ENCODE measurements at places on chromosomes 4 and X.

DNA sequence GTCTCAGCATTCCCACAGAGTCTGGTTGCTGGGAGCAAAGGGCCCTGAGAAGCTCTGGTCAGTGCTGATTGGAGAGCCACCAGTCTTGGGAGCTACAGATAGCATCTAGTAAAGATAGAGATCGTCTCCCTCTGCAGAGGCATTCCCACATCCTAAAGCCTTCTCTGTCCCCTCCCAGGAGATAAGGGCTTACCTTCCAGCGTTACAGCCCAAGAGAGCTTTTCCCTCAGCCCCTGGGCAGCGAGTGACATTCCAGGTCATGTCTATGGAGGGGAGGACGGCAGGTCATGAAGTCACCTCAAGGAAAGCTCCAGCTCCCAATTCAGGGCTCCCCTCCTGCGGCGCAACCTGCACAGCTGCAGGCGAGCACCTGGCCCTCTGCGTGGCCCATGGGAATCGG, 29.9 kb downstream of the CLDN34 start:
- H3K27ac ChIP-seq: no peak overlapping the region
- H3K4me1 ChIP-seq: peaks cover 9% of the 10 kb centered on the region
- H3K36me3 ChIP-seq: no peaks in the 10 kb centered on the region
- no peak overlapping the region for H3K4me3 ChIP-seq

DNA sequence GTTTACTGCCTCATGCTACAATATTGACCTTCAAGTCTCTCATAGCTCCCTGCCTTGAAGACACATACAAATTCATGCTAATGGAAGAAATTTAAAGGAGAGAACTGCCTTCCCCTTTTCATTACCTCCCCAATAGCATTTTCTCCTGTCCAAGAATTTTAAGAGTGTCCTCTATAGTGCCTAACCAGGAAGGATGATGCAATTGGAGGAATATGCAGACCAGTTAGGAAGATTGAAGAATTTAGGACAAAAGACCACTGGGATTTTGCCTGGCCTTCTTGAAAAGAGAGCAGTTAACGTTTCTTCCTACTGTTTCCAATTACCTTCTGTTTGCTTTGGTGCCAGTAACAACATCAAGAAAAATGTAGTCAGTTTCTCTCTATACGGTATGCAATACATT, 443.9 kb downstream of the INPP4B start:
- no peaks in the 10 kb centered on the region for H3K27me3 ChIP-seq
- H3K4me3 ChIP-seq: no peak overlapping the region
- DNase-seq: no peak
- H3K4me1 ChIP-seq: no peaks in the 10 kb centered on the region
- no peaks in the 10 kb centered on the region for H3K36me3 ChIP-seq
- no peak overlapping the region for H3K27ac ChIP-seq

GRCh38 chr4:8050555-8051206, 107.9 kb downstream of the ABLIM2 start:
- H3K27ac ChIP-seq: no peak overlapping the region
- DNase-seq: no peak
- H3K27me3 ChIP-seq: no peaks in the 10 kb centered on the region
- H3K4me3 ChIP-seq: no peak overlapping the region

GRCh38 chr4:22045051-22045630, 96.6 kb upstream of the KCNIP4 start:
- H3K4me1 ChIP-seq: no peaks in the 10 kb centered on the region
- H3K36me3 ChIP-seq: no peaks in the 10 kb centered on the region
- H3K27me3 ChIP-seq: no peaks in the 10 kb centered on the region

DNA sequence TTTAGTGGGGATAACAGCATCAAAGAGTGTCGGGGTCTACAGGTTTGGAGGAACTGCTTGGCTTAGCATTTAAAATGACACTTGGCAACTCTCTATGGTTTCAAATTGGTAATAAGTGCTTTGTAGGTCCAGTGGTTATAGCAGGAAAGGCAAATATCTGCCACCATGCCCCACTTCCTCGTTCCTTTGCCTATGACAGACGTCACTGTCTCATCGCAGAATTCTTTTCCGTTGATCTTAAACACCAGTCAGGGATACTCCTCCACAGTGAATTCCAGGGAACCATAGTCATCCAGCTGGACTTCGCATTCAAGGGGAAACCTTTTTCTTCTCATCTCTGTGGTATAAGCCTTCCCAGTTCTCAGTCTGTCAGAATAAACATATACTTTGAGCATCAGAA, 319.1 kb downstream of the GPAT3 start:
- H3K4me3 ChIP-seq: no peak overlapping the region
- no peaks in the 10 kb centered on the region for H3K4me1 ChIP-seq
- no peak overlapping the region for H3K27ac ChIP-seq
- no peaks in the 10 kb centered on the region for H3K27me3 ChIP-seq
- no peak for DNase-seq
- H3K36me3 ChIP-seq: no peaks in the 10 kb centered on the region

GRCh38 chr4:174626342-174627008, 104.2 kb upstream of the HPGD start:
- no peak for DNase-seq
- H3K4me1 ChIP-seq: no peaks in the 10 kb centered on the region
- H3K4me3 ChIP-seq: no peak overlapping the region
- H3K36me3 ChIP-seq: no peaks in the 10 kb centered on the region
- H3K27me3 ChIP-seq: no peaks in the 10 kb centered on the region

DNA sequence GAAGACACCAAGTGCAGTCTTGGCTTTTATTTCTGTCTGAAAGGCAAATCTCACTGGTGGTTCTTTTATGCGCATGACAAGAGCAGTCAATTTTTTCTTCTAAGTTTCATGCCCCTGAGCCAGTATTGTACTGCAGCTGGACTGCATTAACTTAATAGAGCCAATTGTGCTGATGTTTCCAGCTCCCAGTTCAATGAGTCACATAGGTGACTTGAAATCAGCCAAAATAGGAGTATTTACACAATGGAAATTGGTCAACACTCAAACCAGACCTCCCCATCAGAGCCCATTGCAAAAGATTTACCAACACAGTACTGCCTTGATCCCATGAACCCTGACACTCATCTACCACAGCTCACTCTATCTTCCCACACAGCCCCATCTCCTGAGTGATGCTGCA, 100.3 kb upstream of the GUCY1A1 start:
- no peaks in the 10 kb centered on the region for H3K36me3 ChIP-seq
- H3K27ac ChIP-seq: no peak overlapping the region

DNA sequence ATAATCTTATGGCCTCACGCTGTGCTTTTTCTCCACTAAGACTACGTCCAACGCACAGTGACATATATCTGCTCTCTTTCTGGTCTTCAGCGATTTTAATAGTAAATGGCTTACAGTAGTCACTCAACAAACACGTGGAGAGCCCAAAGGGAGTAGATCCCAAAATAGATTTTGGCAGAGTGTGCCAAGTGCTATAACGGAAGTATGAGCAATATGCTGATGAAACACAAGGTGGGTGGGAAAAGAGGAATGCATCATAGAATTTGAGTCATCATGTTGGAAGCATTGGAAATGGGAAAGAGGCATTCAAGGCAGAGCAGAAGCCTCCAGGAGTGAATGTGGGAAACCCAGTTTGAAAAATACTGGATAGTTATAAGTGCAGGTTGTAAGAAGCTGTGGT, 129.1 kb upstream of the LDB2 start:
- no peak overlapping the region for H3K27ac ChIP-seq
- DNase-seq: no peak
- no peaks in the 10 kb centered on the region for H3K36me3 ChIP-seq
- H3K4me3 ChIP-seq: no peak overlapping the region

DNA sequence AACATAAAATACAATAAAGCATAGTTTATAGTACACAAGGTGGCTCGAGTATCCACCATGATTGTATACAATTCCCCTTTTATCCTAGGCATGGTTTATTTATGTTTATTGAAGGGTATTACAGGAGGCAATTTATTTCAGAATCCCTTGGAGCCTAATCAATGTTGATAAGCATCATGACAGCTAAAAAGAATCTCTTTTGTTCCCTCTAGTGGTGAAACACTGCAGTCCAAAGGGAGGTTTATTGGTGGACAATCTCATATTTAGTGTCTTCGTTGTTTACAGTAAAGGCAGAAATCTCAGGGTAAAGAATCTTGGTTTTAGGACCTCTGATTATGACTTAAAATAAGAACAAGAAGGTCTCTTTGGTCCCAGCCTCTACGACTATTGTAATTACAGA, 1712.5 kb downstream of the C4orf33 start:
- H3K36me3 ChIP-seq: no peaks in the 10 kb centered on the region
- H3K27me3 ChIP-seq: no peaks in the 10 kb centered on the region
- H3K4me3 ChIP-seq: no peak overlapping the region
- DNase-seq: no peak
- no peaks in the 10 kb centered on the region for H3K4me1 ChIP-seq
- H3K27ac ChIP-seq: no peak overlapping the region

GRCh38 chr4:150182794-150183193, 104.5 kb downstream of the DCLK2 start:
- H3K27ac ChIP-seq: no peak overlapping the region
- H3K36me3 ChIP-seq: no peaks in the 10 kb centered on the region
- DNase-seq: no peak
- H3K4me1 ChIP-seq: no peaks in the 10 kb centered on the region

GRCh38 chr4:170931321-170931720, 841.6 kb upstream of the AADAT start:
- H3K27ac ChIP-seq: no peak overlapping the region
- H3K27me3 ChIP-seq: no peaks in the 10 kb centered on the region
- H3K4me1 ChIP-seq: no peaks in the 10 kb centered on the region
- H3K36me3 ChIP-seq: no peaks in the 10 kb centered on the region

DNA sequence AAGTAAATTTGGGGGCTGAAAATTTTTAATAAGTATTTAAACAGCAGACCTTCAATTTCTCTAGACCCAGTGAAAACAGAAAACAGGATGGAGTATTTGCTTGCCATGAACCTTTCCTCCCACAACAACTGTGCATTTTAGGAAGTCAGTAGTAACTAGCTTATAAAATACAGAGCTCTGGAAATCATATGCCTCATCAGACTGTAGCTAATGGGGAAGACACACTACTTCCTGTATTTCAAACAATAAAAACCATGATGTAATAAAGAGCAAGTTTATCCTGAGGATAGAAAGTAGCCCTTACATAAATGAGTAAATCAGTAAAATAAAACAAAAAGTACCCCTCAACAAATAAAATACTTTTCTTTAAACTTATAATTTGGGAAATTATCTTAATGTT, 280.1 kb upstream of the ZFP42 start:
- no peak overlapping the region for H3K27ac ChIP-seq
- no peaks in the 10 kb centered on the region for H3K36me3 ChIP-seq
- no peak for DNase-seq
- H3K27me3 ChIP-seq: no peaks in the 10 kb centered on the region
- H3K4me3 ChIP-seq: no peak overlapping the region

DNA sequence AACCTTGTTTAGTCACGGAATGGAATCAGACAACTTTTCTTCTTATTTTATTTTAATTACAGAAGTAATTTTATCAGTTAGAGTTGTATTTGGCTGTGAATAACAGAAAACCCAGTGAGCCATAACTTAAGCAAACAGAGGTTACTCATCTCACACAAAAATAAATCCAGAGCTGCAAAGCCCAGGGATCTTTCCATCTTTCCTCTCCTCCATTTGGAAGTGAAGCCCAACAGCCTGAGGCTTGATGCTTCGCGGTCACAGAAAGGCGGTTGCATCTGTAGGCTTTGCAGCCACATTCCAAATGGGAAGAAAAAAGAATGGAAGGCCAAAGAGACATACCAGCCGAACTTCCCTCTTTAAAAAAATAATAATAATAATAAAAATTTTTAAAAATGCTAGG, 22.6 kb downstream of the CHRNA9 start:
- H3K4me3 ChIP-seq: no peak overlapping the region
- H3K36me3 ChIP-seq: no peaks in the 10 kb centered on the region
- H3K4me1 ChIP-seq: 0 out of 2 replicates have a peak, but pooled peaks cover 4% of the 10 kb centered on the region
- H3K27me3 ChIP-seq: no peaks in the 10 kb centered on the region
- DNase-seq: no peak

DNA sequence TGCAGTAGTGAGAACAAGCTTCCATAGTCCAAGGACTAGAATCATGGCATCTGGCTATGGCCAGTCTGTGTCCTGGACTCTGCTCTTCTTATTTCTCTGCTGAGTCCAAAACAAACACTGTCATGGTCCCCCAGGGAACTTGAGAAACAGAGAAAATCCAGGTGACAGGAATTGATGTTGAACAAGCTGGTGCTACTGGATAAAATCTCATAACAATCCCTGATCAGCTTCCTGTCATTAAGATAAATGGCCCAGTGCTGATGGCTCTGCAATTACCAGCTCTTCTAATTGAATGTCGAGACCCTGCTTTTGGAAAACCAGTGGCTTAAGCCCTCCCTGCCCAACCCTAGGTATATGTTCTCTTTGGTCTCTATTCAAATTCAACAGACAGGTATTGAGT, 58.8 kb upstream of the ARHGAP36 start:
- H3K4me1 ChIP-seq: no peaks in the 10 kb centered on the region
- no peaks in the 10 kb centered on the region for H3K36me3 ChIP-seq
- DNase-seq: no peak
- H3K27ac ChIP-seq: no peak overlapping the region
- no peaks in the 10 kb centered on the region for H3K27me3 ChIP-seq

- H3K4me3 ChIP-seq: no peak overlapping the region
- no peak overlapping the region for H3K27ac ChIP-seq
- H3K4me1 ChIP-seq: no peaks in the 10 kb centered on the region
- DNase-seq: no peak
These were observed 919.6 kb upstream of the DIAPH2 start for GRCh38 chrX:95764972-95765451.

GRCh38 chr4:166174717-166175490, 301.9 kb downstream of the TLL1 start:
- H3K4me1 ChIP-seq: no peaks in the 10 kb centered on the region
- no peak overlapping the region for H3K27ac ChIP-seq
- H3K27me3 ChIP-seq: no peaks in the 10 kb centered on the region
- no peaks in the 10 kb centered on the region for H3K36me3 ChIP-seq

DNA sequence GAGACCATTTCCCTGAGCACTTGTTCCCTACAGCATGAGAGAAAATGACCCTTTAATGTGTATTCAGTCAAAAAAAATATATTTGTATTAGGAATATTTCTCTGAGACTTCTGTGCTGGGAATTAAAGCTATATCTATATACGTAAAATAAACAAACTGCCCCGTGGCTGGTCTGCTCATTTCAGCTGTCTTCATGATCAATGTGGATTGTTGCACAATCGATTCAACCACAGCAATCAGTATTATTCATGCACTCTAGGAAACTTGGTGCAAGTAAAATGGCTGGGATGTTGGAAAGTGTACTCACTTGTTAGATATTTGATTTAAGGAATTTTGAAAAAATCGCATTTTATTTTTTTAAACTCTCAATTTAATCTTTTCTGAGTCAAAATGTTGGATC, 307.9 kb upstream of the ZFP42 start:
- H3K36me3 ChIP-seq: no peaks in the 10 kb centered on the region
- DNase-seq: no peak
- no peak overlapping the region for H3K4me3 ChIP-seq
- no peak overlapping the region for H3K27ac ChIP-seq
- H3K4me1 ChIP-seq: no peaks in the 10 kb centered on the region
- no peaks in the 10 kb centered on the region for H3K27me3 ChIP-seq

DNA sequence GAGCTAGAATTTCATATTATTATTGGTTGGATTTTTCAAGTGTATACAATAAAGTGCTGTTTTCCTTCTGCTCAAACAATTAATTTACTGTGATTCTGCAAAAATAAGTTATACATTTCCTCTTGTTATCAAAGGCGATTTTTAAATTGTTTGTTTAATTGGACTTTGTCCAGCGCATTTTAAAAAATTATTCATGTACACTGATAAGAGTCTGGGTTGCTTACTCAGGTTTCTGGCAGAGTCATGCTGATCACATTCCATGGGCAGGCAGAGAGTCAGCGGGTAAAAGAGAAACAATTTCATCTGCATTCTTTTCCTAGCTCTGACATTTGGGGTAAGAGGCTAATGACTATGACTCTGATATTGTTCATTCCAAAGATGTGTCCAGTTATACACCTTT, 8.9 kb downstream of the FAT4 start:
- no peaks in the 10 kb centered on the region for H3K27me3 ChIP-seq
- DNase-seq: no peak
- H3K4me1 ChIP-seq: no peaks in the 10 kb centered on the region
